ENCODE measurements at places on chromosomes 3 and 15.
A peak's percentile ranks its signal among the peaks of the same experiment; 100 is the strongest.

DNA sequence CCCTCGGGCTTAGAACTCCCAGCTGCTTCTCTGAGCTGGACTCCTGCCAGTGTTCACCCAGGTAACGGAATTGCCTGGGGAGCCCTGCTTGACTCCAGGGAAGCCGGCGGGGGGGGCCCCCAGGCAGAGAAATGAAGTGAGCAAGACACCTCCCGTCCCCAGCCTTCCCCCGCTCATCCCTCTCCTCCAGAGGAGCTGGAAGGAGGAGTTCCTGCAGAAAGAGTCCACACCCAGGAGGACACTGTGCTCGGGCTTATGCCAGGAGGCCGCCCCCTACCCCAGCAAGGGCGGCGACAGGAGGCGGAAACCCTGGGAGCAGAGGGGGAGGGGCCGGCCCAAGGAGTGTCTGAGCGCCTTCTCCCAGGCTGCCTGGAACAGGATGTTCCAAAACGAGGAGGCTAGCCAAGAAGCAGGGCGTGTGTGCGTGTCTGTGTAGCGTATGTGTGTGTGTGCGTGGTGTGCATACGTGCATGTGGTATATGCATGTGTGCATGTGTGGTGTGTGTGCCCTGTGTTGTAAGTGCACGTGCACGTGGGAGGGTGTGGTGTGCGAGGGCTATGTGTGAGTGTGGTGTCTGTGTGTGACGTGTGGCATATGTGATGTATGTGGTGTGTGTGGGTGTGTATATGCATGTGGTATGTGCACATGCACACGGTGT is 511.3 kb downstream of the SHQ1 start:
- no peak for DNase-seq

GRCh38 chr3:152350139-152350538 is 81.4 kb downstream of the MBNL1 start:
- DNase-seq: no peak

DNA sequence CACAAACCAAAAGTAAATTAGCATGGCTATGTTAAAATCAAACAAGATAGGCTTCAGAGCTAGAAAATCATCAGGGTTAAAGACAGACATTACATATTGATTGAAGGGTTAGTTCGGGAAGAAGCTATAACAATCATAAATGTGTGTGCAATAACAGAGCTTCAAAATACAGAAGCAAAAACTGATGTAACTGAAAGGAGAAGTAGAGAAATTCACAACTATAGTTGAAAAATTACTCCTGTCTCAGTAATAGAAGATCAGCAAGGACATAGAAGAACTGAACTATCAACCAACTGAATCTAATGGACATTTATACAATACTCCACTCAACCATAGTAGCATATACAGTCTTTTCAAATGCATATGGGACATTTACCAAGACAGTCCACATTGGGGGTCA is 59.4 kb downstream of the MCTP2 start:
- no peak for DNase-seq

DNA sequence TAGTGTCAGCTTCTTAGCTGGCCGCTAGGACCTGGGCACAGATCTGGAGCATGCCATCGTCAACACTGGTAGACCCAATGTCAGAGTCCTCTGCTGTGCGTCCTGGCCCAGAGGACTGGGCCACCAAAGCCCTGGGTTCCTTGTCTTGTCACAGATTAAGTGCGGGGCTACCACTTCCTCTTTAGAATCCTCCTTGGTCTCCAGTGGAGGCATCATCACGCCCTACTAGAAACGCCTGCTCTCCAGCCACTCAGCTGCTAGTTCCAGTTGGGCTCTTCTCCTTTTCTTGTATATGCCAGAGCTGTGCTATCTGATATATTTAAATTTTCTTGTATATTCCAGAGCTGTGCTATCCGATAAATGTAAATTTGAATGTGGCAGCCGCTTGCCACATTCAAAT is 11.2 kb downstream of the PPCDC start:
- DNase-seq: no peak

- DNase-seq: no peak
Measured at GRCh38 chr3:98359993-98360675, 6.5 kb downstream of the OR5K4 start.

DNA sequence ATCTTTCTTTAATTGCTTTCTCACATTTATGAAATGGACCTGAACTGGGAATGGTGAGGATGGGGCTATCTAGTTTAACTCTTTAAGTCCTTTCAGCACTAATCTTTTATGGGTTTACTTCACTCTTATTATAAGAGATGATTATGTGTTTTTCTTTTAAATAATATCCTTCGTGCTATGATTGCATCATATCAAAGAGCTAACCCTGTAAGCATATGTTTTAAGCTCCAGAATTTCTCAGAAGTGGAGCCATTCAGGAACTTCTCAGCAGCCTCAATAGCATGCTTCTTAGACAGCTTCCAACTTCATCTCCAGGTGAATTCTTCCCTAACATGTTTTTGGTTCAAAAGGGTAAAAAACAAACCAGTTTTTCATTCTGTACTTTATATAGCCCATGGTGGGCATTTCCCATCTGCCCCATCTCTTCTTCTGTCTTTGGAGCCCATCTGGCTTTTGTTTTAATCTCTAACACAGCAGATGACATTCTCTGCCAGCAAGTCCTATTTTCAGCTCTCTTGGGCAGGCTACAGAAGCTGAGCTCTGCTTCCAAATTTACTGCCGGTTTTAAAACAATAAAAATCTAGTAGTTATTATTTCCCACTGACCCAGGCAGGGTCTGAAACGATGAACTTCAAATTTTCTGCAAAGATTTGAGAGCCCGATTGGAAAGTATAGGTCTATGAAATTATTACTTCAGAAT is 26.8 kb upstream of the IL1RAP start:
- DNase-seq: no peak

GRCh38 chr3:194139071-194139813 is 3.3 kb downstream of the HES1 start:
- no peak for DNase-seq

GRCh38 chr3:50265571-50265970 is 3.4 kb upstream of the SEMA3B start:
- DNase-seq: no peak

DNA sequence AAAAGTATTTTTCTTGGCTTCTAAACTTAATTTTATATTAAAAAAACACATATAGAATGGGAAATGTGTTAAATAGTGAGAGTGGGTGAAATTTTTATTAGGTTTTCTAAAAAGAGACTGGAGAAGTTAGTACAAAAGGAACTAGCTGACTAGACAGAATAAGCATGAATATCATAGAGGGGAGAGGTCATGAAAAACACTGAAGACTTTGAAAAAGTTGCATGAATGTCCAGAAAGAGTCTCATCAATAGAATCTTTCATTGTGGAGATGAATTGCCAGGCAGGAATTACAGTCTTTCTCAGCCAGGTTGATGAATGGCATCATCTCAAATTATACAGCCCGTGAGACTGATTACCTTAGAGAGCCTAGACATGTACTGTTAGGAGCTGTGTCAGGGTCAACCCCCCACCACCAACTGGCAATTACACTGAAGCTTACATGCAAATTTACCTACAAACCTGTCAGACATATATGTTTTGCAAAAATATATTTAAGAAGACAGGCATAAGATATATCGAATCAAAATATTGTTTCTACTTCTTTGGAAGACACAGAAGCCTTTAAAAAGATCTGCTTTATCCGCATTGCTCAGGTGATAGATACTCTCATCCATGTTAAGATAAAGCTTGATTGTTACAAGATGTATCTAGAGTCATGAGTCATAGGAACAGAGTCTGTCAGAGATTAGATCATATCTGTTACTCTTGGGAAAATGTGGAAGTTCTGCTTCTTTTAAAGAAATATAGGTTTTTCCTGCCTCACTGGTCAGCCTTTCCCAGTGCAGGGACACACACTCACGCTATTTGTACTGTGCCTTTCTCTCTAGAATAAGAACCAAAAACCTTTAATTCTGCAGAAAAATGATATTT is 34.8 kb upstream of the PFN2 start:
- no peak for DNase-seq

DNA sequence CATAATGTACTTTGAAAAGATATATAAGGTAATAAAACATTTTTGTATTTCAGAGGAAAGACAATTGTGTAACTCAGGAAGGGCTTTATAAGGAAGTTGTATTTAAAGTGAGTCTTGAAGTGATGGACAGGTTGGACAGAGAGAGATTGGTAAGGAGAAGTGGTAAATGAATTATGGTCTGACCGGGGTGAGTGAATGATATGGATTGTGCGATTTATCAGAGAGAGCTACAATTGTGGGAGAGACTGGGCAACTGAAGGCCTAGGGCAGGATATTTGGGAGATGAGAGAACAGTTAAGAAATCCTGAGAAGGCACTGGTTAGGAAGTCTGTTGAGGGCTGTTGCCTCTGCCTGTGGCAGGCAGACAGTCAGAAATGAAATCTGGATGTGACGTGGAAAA is 14.8 kb downstream of the IL1RAP start:
- DNase-seq: no peak

- no peak for DNase-seq
Measured at GRCh38 chr15:77650265-77650664, 17.6 kb upstream of the LINGO1 start.

DNA sequence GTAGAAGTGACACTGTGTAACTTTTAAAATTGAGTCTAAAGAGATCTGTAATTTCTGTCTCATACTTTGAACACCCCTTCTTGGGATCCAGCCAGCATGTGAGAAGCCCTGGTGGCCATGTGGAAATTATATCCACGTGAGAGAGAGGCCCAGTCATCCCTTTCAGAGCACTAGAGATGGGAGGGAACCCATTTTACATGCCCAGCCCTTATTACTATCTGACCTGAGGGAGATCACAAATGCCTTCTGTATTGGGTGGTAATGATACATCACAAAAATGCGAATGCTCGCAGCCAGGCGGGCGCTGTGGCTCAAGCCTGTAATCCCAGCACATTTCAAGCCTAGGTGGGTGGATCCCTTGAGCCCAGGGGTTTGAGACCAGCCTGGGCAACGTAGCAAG is 27.3 kb upstream of the TRAK1 start:
- DNase-seq: no peak

GRCh38 chr3:47370887-47371697 is 9.7 kb upstream of the PTPN23 start:
- no peak for DNase-seq

- no peak for DNase-seq
Measured at GRCh38 chr3:194565597-194566190, 67.5 kb downstream of the TMEM44 start.

GRCh38 chr15:73585871-73586654 is 47.1 kb downstream of the NPTN start:
- no peak for DNase-seq

- DNase-seq: no peak
Measured at GRCh38 chr3:70716832-70717231, 404.4 kb upstream of the MDFIC2 start.

DNA sequence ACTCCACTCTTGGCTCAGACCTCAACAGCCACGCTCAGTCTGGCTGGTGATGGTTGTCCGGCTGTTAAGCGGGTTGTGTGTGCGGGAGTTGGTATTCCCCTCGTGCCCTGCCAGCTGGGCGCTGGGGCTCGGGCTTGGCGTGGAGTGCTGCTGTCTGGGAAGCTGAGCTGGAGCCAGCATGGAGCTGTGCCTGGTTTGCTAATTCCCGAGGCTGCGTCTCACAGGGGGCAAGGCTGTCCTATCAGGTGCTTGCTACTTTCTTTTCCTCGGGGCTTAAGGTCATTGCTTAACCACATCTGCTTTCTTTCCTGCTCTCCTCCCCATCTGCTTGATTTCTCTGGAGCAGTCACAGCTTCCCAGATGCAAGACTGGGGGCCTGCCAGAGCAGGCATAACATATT is 29.9 kb downstream of the PDIA5 start:
- no peak for DNase-seq

- DNase-seq: no peak
Measured at GRCh38 chr3:4540267-4540666, 47.1 kb downstream of the ITPR1 start.

DNA sequence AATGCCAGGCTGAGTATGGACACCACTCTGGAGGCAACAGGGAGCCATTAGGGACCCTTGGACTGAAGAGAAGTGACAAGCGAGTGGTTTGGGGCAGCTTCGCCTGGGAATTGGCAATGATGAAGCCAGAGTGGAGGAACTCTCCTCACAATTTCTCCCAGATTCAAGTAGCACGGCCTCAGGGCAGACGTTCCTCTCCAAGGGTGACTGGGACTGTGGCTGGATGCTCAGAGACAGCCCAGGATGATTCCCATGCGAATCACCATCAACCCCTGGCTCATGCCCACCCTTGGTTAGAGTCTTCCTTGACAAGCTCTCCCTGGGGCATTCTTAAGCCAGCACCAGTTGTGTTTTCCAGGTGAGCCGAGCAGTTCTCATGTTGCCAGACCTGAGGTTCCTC is 16.3 kb upstream of the DOCK3 start:
- no peak for DNase-seq

GRCh38 chr15:30043211-30043655 is 39.5 kb upstream of the GOLGA8J start:
- DNase-seq: no peak

- peak; percentile 8 for DNase-seq
Measured at GRCh38 chr15:42704492-42704926, 32.4 kb downstream of the CDAN1 start.

GRCh38 chr3:142944342-142944741 is 19.1 kb downstream of the PAQR9 start:
- no peak for DNase-seq

GRCh38 chr15:70356919-70357318 is 259.2 kb upstream of the TLE3 start:
- no peak for DNase-seq

DNA sequence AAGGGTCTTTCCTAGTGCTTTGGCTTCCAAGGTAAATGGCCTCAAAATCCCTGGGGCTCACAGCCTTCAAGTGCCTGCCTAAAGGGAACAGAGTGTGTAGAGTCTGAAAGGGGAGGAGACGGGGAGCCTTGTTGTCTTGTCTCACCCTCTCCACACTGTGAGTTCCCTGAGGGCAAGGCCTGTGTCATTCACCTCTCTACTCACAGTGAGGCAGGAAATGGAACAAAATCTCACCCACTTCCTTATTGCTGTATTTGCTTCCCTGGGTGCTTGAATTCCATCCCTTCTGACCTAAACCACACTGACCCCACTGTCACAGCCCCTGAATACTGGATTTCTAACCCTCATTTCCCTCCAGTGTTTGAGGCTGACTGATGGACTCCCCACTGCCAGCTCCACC is 197.5 kb downstream of the EPHB1 start:
- no peak for DNase-seq

GRCh38 chr3:192906940-192907339 is 10.7 kb downstream of the MB21D2 start:
- no peak for DNase-seq

GRCh38 chr15:56968821-56969220 is 50.4 kb downstream of the TCF12 start:
- DNase-seq: no peak
